HFFc6 (cell line): ENCODE measurements at places on chromosomes 7 and 10.

GRCh38 chr7:151345576-151346469 lies 4.2 kb downstream of the NUB1 start:
- no peak for DNase-seq

GRCh38 chr10:44965104-44965503 lies 5.5 kb downstream of the RASSF4 start:
- DNase-seq: no peak

DNA sequence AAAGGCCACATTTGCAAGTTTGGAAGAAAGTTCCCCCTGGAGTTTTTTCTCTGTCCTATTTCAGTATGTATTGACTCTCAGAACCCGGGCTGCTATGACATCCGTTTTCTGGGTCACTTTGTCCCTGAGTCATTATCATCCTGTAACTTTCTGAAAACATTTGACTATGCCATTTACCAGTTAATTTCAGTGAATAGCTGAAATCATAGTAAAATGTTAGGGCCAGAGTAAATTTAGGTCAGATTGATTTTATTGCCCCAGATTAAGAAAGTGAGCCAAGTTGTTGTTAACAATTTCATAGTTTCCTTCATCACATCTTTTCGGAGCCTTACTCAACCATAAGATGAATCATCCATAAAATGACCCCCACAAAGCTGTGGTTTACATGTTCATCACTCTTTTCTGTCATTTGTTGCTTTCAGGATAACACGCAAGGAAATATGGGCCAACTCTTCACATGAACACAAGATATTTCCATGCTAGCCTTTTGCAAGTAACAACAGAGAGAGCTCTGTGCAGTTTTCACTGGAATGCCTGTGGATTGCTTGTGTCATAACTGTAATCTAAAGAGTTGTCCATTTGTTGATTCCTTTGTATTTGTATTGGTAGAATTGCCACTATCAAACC lies 3.9 kb upstream of the MACC1 start:
- peak; percentile 6 for DNase-seq

GRCh38 chr7:27739301-27739908 lies 557 bp upstream of the TAX1BP1 start:
- DNase-seq: no peak

DNA sequence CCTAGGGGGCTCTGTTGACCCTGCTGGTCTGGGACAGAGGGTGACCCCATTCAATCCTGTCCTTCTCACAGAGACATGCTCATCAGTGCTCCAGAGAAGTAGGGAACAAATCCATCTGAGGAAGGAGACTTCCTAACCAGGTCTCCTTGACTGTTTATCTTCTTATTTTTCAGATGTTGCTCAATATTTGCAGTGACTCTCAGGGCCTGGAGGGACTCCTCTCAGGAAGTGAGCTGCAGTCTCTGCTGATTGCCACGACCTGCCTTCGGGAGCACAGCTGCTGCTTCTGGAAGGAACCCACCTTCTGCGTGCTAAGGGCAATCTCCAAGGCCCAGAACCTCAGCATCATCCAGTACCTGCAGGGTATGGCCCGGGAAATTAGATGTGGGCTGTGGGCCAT lies 41.0 kb downstream of the WDFY4 start:
- no peak for DNase-seq

DNA sequence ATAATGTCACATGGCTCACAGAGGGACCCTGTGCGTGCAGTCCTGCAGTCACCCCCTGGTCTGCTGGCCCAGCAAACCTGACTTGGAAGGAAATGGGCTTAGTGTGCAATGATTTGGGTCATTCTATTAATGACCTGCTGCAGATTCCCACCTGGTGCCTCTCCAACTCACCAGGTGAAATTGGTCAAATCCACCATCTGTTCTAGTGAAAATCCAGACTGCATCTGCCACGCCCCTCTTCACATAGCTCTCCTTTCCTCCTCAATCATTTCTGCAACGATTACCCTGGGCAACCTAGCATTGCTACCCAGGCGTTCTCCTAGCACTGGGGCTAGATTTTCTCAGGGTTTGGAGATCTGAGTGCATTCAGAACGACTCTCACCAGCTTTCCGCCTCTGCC lies 29.4 kb downstream of the SRRM3 start:
- DNase-seq: no peak
